ENCODE measurements at places on chromosomes 11 and 22.

DNA sequence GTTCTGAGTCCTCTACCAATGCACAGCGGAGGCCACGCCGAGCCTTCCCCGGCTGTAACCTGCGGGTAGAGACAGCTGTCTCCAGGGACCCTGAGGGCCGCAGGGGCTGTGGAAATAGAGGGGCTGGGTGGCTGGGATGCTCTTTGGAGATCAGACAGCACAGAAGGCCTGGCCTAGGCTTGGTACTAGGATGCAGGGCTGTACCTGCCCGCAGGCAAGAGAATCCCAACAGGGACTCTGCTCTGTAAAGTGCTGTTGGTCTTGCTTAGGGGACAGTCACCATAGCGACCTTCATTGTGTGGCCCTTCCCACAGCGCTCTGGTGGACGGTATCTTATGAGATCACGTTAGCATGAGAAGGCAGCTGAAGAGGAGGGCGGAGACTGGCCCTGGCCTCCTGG lies 11.3 kb upstream of the KCNJ5 start:
- no peak for DNase-seq

DNA sequence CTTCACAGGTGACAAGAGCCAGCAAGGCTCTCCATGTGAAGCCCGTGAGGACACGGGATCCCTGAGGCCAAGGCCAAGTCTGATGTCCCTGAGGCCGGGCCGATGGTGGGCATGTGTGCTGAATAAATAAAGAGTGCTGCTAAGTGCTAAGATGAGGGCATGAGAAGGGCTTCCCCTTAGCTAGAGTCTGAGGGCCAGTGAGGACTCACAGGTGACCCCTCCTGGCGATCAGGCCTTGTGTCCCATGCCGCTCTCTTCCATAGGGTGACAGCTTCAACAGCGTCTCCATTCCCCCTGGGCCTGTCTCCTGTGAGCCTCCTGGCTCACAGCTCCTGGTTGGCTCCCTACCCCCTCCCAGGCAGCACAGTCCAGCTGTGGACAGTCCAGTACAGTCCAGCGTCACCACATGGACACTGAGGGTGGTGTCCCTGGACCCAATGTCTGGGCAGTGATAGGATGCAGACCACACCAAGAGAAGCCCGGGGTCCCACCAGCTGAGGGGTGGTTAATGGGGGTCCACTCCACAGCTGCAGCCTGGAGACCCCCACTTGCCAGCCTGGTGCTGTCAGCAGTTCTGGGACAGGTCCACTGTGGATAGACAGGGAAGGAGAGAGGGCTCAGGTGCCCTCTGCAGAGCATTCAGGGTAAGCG lies 1033.2 kb downstream of the TBC1D22A start:
- no peak for DNase-seq

- no peak for DNase-seq
Observed at GRCh38 chr11:115710980-115711379, 206.8 kb upstream of the CADM1 start.

DNA sequence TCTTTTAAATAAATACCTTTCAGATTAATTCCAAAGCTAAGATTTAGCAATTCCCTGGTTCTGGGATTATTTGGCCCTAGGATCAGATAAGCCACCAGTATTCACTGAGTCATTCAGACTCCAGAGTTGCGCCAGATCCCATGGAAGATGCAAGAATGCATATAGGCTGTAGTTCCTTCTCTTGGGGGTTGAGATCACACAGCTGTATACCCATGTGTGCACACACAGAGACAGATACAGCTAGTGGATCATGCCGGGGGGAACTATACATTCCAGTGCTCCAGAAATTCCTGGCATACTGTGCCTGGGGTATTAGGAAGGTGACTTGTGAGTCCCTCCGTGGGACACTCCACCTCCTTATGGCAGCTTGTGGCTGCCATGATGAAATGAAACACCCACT lies 75.4 kb downstream of the ZBTB16 start:
- DNase-seq = no peak

GRCh38 chr11:32115446-32115845 lies 24.6 kb downstream of the RCN1 start:
- no peak for DNase-seq

DNA sequence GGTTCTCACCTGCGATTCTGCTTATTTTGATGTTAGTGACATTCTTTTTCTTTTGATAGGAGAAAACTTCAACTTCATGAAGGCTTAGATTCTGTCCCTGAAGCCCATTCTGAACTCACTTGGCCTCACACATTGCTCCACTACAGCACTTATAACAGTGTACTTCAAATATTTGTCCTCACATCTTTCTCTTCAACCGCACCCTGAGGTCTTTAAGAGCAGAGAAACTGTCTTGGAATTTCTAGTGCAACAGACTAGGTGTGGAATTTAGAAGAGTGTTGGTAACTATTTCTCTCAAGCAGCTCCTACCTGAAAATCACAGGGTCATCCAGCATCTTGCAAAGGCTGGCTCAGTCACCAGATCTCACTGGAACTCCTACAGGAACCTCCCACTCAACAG lies 7.8 kb downstream of the MRGPRX3 start:
- DNase-seq = no peak

DNA sequence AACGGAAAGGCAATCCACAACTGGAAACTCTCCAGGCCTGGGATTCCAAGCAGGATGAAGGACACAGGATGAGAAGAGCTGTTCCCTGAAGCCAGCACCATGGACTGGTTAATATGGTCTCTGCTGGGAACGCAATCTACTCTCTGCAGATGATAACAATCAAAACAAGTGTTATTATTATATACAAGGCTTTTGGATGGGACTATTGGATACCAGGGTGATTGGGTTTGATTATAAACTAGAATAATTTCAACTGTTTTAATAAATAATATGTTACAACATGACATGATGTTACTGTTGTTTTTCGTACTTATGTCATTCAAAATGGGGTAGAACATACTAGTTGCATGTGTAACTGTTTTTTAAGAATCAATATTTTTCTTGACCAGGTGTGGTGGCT lies at the start of gene OR52R1:
OR52R1 (minus strand) TSS at position 101 of the 400 bp plus-strand sequence; CDS start at position 101, 0 bp downstream.
- no peak for DNase-seq

GRCh38 chr22:49036513-49036912 lies 791.2 kb downstream of the BRD1 start:
- no peak for DNase-seq

GRCh38 chr11:72969894-72970335 lies 155.7 kb downstream of the ATG16L2 start:
- DNase-seq = no peak

GRCh38 chr11:7320306-7320705 lies 68.6 kb downstream of the SYT9 start:
- DNase-seq = no peak

DNA sequence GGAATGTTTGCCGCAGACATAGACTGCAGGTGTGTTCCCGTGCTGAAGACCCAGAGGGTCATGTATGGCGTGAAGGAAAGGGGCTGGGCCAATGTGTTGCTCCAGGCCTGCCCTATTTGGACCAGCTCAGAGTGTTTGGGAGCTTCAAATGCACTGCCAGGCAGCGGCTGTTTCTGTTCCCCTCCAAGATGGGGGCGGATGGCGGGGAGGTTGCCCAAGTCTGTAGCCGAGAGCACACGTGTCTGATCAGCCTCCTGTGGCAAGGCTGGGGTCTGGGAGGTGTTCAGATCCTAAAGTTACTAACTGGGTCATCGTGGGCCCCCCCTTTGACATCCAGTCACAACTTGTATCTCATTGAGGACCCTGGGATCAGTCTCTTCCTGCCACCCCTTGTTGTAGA lies 45.5 kb downstream of the CACNA1I start:
- DNase-seq = no peak

GRCh38 chr11:65428578-65429067 lies 6.0 kb downstream of the NEAT1 start:
- no peak for DNase-seq
